RPMI8226 (cell line): ENCODE measurements at places on chromosomes 16 and 17.

DNA sequence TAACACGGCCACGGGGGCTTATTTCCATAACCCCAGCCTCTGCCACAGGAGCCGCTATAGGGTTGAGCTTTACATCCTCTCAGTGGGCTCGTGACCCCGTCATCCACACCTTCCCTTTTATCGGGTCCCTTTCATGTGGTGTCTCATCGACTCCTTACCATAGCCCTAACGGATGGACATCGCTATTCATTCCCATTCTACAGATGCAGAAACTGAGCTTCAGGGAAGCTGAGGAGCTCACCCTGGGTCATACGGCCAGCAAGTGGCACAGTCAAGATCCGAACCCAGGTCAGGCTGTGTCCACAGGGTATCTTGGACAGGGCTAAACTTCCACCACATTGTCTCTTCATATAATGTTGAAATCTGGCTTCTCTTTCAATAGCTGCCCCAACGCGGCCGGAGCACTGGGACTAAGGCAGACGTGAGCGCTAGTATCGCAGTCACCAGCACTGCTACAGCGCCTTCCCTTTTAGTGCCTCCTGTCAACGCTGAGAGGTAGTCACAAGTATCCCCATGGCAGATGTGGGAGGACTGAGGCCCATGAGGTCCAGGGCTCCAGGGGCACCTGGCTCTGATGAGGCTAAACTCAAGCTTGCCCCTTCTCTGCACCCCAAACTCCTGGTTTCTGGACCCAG lies 50.8 kb downstream of the SOCS1 start:
- no peak for DNase-seq

GRCh38 chr17:64498308-64499203 lies 1.7 kb upstream of the POLG2 start:
- DNase-seq = no peak

DNA sequence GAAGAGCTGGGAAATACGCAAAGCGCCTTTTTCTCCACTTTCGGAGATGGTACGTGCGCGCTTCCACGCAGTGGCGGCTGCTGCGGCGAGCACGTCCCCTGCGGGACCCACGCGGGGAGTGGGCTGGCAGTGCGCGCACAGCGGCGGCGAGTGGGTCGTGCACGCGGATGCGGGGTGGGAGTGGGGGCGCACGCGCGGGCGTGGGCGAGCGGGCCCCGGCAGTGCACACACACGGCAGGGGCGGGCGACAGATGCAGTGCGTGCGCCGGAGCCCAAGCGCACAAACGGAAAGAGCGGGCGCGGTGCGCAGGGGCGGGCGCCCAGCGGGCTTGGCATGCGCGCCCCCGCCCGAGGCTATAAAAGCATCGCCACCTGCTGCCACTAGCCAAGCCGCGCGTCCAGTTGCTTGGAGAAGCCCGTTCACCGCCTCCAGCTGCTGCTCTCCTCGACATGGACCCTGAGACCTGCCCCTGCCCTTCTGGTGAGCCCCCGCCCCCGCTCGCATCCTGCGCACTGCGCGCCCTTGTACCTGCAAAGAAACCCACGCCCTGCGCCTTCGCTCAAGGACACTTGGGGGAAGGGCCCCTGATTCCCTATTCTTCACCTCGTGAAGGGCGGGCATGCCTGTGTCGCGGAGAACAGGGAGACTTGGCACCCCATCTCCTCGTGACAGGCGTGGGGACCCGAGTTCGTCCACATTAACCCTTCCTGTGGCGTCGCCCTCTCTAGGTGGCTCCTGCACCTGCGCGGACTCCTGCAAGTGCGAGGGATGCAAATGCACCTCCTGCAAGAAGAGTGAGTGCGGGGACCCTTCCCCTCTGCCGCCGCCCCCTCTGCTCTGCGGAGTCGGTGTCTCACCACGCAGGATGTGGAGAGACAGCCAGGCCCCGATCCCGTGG lies at the start of gene MT3:
Gene MT3 (plus strand): TSS at position 388 of the 899 bp plus-strand sequence. CDS start 63 bp downstream, at position 451.
- DNase-seq = peak; percentile 86

GRCh38 chr16:10941127-10941933 lies 938 bp downstream of the DEXI start:
- DNase-seq = peak; percentile 23

DNA sequence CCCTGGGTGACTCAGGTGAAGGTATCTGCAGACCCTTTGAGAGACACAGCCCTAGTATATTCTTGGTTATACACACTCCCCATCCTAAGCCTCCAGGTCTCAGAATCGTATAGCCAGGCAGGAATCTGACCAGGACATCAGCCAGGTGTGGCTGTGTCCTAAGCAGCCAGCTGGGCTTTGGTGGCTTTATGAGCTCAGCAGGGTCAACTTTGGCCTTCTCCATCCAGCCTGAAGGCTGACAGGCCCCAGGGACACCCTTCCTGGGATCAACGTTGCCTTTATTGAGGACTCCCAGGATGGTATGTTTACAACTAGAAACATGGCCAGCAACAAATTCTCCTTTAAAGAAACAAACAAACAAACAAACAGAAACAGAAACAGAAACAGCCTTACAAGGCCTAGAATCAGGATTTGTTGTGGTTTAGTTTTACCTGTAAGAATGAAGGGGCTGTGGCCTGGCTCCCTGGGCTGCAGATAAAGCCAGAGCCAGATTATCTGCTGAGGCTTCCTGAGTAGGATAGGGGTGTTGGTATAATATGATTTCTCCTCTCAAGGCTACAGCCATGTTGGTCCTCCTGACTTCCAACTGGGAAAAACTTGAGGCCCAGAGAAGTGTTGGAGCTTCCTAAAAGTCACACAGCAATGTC lies 8.5 kb downstream of the KIF19 start:
- DNase-seq = no peak

DNA sequence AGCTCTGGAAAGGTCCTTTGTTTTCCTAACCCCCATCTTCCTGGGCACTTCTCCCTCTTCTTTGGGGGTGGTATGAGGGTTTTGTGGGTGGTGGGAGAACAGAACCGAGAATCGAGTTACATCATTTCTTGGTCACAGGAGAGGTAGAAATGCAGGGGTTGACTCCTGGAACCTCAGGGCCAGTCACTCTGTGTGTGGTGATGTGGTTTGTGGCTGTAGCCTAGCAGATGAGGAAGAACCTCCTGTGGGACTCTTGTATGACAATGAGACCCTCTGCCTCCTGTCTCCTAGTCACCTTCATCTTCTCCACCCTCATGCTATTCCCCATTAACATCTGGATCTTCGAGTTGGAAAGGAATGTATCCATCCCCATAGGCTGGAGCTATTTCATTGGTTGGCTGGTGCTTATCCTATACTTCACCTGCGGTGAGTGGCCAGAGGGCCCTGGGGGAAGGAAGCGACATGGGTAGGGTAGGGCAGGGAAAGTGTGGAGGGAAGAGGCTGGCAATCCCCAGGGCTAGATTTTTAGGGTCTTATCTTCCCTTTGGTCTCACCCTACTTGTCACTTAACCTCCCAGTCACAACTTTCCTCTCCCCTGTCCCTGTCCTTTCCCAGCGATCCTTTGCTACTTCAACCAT lies 5.5 kb downstream of the ODF4 start:
- DNase-seq = no peak

DNA sequence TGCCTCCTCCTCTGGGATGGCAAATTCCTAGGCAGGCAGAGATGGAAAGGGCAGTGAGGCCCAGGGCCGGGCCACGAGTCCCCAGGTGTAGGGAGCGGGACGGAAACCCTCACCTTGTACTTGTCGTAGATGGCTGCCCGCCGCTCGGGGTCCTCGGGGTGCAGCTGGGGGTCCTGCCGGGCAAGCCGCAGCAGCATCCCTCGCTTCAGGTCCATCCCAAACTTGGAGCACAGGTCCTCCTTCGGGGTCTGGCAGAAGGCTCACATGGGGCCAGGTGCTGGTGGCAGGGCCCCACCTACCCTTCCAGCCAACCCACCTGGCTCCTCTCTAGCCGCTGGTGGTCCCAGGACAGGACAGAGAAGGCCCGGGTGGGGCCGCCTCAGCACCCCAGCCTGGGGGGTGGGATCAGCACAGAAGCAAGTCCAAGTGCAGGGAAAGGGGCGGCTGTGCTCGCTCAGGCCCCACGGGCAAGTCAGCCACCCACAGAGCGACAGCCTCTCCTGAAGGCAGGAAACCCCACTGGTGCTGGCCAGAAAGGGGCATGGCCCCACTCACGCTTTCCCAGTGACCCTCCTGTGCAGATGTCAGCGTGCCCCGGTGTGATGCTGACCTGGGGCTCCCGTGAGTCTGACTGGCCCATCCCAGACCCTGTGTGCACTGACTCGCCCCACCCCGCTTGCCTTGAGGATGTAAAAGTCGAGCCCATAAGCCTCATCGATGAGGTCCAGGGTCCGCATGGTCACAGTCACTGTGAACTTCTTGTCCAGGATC lies 1.8 kb downstream of the MRPL28 start:
- DNase-seq = no peak

- DNase-seq = no peak
Measured at GRCh38 chr16:49514073-49514980, 140.7 kb downstream of the C16orf78 start.

DNA sequence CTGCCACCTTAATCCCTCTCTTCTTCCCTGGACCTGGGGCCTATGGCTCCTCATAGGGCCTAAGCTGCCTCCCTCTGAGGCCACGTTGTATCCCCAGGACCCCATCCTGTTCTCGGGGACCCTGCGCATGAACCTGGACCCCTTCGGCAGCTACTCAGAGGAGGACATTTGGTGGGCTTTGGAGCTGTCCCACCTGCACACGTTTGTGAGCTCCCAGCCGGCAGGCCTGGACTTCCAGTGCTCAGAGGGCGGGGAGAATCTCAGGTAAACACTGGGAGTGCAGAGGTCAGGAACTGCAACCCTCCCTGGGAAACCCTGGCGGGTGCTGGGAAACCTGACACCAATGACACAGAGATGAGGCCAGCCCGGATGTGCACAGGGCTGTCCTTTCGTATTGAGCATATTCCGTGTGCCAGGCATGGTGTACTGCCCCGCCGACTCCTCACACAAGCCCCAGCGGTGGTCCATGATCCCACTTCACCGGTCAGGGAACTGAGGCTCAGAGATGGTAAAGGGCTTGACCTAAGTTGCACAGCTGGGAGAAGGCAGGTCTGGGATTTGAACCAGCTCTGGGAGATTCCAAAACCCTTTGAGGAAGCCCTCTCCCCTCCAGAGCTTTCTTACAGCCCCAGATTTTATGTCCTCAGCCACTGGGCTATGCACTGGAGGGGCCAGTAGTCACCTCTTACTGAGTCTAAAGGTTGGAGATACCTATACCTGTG lies 22.9 kb downstream of the ANKRD40 start:
- DNase-seq = no peak

DNA sequence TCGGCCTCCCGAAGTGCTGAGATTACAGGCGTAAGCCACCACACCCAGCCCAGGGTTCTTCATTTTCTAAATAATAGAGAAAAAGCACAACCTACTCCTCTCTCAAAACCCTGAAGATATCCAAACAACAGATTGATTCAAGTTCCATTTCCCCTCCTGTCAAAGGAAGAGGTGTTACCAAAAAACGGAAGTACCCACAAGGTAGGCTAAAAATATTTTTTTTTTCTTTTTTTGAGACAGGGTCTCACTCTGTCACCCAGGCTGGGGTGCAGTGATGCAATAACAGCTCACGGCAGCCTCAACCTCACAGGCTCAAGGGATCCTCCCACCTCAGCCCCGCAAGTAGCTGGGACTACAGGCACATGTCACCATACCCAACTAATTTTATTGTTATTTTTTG lies 18.9 kb downstream of the UTP6 start:
- DNase-seq = no peak

GRCh38 chr17:50787106-50787505 lies 19.8 kb upstream of the ANKRD40CL start:
- DNase-seq = no peak

GRCh38 chr17:49117587-49118230 lies 14.9 kb upstream of the B4GALNT2 start:
- no peak for DNase-seq

- DNase-seq = no peak
Measured at GRCh38 chr17:58368860-58369213, 16.8 kb upstream of the SUPT4H1 start.

GRCh38 chr17:20934288-20934687 lies 108.5 kb downstream of the USP22 start:
- DNase-seq = no peak
